ENCODE measurements at places on chromosomes 13 and 19.

- peaks cover 12% of the 10 kb centered on the region for H3K36me3 ChIP-seq
- peaks cover 12% of the 10 kb centered on the region for H3K27me3 ChIP-seq
- H3K4me1 ChIP-seq: peaks cover 15% of the 10 kb centered on the region
- no peak overlapping the region for H3K27ac ChIP-seq
Observed at GRCh38 chr19:55092423-55093318, 17.0 kb downstream of the EPS8L1 start.

- H3K27me3 ChIP-seq: no peaks in the 10 kb centered on the region
- H3K27ac ChIP-seq: peak overlapping the region; percentile 98
- no peak overlapping the region for H3K4me3 ChIP-seq
- H3K4me1 ChIP-seq: peaks cover 54% of the 10 kb centered on the region
- no peak for DNase-seq
Observed at GRCh38 chr19:18020212-18021085, 12.5 kb downstream of the ARRDC2 start.

DNA sequence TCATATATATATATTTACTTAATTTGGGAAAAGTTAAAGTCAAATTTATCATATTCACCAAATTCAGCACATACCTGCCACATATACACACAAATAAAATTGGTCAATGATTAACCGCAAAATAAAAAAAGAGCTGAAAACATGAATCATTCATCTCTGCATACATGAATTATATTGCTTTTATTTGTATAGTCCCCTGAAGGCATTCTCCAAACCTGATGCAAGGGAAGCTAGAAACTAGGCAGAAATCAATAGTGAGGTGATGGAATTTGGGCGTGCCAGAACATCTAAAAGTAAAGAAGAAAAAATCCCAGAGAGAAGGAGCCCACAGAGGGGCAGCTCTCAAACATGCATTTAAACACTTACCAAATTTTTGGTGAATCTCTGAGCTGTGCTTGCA is 60.1 kb downstream of the UFM1 start:
- H3K36me3 ChIP-seq: no peaks in the 10 kb centered on the region
- peaks cover 15% of the 10 kb centered on the region for H3K27me3 ChIP-seq
- H3K4me1 ChIP-seq: no peaks in the 10 kb centered on the region
- no peak overlapping the region for H3K4me3 ChIP-seq
- H3K27ac ChIP-seq: no peak overlapping the region

DNA sequence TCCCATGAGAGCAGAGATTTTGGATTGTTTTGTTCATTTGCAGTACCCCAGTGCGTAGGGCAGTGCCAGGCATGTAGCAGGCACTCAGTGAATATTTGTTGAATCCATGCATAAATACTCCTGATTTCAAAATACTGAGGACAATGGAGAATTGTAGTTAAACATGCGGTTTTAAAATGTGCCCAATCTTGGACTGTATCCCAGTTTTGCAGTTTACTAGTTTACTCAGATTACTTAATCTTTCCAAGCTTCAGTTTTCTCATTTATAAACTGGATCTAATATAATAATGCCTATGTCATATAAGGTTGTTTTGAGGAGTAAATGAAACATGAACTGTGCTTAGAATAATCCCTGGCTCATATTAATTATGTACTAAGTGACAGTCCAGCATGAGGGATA is 39.0 kb downstream of the RCBTB2 start:
- H3K36me3 ChIP-seq: peaks cover 23% of the 10 kb centered on the region
- H3K27ac ChIP-seq: no peak overlapping the region

DNA sequence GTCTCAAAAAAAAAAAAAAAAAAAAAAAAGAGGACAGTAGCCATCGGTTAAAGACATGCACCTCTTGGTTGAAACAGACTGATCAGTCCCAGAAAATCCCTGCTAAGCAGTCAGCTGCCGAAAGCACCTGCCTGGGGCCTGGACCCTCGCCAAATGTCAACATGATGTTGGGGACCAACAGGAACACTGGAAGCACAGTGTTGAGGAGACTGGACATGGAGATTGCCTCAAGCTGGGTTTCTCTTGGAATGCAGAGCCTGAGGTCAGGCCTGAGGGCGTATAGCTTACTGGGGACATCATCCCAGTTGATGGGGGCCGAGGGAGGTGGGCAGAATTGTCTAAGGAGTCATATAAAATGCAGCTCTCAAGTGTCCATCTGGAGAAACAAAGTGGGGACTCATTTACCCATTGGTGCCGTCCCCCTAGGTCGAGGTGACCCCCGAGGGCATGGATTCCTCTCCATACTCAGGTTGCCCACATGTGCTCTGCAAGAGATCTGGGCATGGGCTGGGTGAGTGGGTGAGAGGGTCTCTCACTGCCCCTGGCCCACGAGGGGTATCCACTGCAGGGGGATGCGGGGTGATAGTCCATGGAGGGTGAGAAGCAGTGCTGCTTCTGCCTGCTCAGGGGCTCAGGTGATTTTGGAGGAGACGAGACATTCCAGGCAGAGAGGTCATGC is 164.5 kb downstream of the URI1 start:
- no peaks in the 10 kb centered on the region for H3K36me3 ChIP-seq
- H3K4me3 ChIP-seq: no peak overlapping the region
- no peak overlapping the region for H3K27ac ChIP-seq

- H3K27ac ChIP-seq: peak overlapping the region; percentile 6
- H3K4me3 ChIP-seq: no peak overlapping the region
- DNase-seq: no peak
- peaks cover 32% of the 10 kb centered on the region for H3K4me1 ChIP-seq
- peaks cover 8% of the 10 kb centered on the region for H3K27me3 ChIP-seq
- no peaks in the 10 kb centered on the region for H3K36me3 ChIP-seq
Observed at GRCh38 chr19:7654401-7654800, 14.4 kb upstream of the RETN start.

DNA sequence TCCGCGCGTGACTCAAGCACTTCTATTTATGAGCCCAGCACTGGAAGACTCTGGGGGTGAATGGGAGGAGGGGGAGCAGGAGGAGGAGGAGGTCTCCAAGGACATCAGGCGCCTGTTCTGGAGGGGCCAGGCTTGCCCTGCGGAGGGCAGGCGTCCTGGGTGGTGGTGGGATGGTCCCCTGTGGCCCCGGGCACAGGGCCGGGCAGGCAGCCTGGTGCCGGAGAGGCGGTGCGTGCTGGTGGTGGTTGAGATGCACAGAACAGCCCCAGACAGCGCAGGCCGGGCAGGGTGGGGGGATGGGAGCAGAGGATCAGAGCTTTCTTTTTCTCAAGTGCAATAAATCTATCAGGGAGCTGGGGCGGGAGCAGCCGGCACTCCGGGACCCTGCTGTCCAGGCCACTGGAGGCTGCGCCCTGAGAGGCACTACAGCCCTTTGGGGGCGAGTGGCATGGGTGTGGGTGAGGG is 14.0 kb downstream of the NKPD1 start:
- H3K4me3 ChIP-seq: no peak overlapping the region
- peaks cover 12% of the 10 kb centered on the region for H3K36me3 ChIP-seq
- DNase-seq: no peak
- H3K27me3 ChIP-seq: peaks cover 5% of the 10 kb centered on the region

DNA sequence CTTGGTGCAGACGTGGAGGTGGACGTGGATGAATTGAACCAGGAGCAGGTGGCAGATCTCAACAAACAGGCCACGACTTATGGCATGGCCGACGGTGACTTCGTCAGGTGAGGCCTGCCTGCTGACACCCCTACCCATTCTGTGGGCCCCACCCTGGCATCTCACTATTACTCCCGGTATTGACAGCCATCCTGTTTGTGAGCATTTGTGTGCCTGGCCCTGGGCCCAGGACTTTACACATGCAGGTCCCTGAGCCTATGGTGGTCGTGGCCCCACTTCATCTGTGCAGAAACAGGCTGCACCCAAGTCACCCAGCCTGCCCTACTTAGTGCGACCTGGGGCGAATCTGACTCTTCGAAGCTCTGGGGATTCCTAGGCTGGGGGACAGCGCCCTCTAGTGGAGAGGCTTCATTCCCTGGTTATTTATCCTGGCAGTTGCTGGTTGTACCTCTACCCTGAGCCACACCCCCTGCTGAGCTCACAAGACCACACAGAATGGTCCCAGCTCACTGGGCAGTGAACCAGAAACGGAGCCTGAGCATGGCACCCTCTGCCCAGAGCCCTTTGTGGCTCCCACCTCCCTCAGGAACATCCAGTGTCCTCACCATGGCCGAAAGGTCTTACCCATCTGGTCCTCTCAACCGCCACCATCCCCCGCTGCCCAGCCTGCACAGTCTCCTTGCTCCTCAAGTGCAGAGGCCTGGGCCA is 16.9 kb downstream of the ZNF296 start:
- DNase-seq: peak; percentile 81
- peaks cover 2% of the 10 kb centered on the region for H3K4me1 ChIP-seq
- H3K27me3 ChIP-seq: no peaks in the 10 kb centered on the region
- no peak overlapping the region for H3K4me3 ChIP-seq
- H3K36me3 ChIP-seq: peaks cover 26% of the 10 kb centered on the region

DNA sequence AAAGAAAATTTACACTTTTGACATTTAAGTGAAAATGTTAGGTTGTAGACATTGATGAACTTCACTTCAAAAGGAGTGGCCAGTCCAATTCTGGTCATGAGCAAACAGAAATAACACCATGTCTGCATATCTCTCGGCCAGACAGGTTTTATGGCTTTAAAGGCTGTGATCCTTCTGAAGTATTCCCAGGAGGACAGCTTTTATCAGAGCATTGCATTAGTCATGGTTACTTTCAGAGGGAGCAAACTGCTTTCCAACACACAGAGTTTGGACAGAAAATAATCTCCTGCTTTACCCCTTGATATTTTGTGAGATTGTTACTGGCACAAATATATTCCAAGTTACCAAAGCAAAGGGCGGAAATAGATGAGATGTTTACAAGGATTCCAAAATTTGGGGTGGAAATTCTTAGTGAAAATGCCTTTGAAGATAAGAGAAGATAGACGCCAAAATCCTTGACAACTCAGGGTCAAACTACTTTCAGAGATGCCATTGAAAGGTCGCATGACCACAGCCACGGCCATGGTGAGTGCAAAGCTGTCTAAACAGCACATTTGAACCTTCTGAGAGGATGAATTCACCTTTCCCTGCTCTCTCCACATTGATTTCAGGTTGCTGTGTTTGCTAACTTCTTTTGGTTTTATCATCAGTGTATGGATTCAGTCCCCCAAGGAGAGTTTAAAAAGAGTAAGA is 584.5 kb upstream of the SGCG start:
- no peaks in the 10 kb centered on the region for H3K36me3 ChIP-seq
- no peaks in the 10 kb centered on the region for H3K4me1 ChIP-seq
- H3K4me3 ChIP-seq: no peak overlapping the region
- no peak overlapping the region for H3K27ac ChIP-seq
- no peak for DNase-seq

- DNase-seq: no peak
- H3K27me3 ChIP-seq: peaks cover 14% of the 10 kb centered on the region
- no peak overlapping the region for H3K27ac ChIP-seq
- H3K4me1 ChIP-seq: no peaks in the 10 kb centered on the region
- no peaks in the 10 kb centered on the region for H3K36me3 ChIP-seq
Observed at GRCh38 chr19:38473201-38473600, 39.7 kb downstream of the RYR1 start.

DNA sequence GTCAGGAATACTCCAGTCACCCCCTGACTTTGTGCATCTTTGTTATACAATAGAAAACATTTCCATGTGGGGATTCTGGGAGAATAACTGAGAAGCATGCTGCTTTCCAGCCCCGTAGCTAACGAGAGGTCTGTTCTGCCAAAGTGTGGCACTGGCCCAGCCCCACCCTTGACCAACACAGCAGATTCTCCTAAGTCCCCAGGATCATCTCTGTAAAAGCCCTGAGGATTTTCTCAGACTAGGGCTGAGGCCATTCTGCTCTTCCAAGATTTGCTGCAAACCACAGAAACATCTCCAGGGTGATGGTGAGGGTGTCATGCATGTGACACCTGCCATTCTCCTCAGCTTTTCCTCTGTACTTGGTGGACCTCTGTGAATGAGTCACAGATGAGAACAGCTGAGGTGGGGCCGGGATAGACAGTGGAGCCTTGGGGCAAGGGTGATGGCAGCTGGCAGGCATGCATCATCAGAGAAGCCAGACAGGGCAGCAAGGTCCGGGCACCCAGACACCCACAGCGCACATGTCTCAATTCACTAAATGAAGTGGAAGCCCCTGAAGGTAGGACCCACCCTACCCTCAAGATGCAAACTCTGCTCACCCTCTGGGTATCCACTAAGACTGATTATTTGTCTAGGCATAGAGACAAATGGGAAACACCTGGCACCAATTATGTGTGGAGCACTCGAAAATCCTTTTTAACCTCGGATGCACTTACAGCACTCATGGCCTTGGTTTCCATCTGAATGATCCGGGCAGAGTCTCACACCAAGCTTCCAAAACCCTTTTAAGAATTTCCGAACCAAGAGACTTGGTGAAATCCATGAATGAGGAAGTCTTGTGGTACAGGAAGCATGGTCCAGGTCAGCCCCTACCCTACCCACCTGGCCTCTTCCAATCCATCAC is 20.1 kb upstream of the DOCK9 start:
- peaks cover 5% of the 10 kb centered on the region for H3K36me3 ChIP-seq
- no peak for DNase-seq
- H3K27ac ChIP-seq: peak overlapping the region; percentile 59
- peaks cover 65% of the 10 kb centered on the region for H3K4me1 ChIP-seq

GRCh38 chr19:15129856-15130585 is 22.8 kb downstream of the SYDE1 start:
- H3K27me3 ChIP-seq: no peaks in the 10 kb centered on the region
- no peak for DNase-seq
- H3K4me1 ChIP-seq: peaks cover 15% of the 10 kb centered on the region
- H3K27ac ChIP-seq: peak overlapping the region; percentile 51

Data from activated naive CD8-positive, alpha-beta T cell treated with anti-CD3 and anti-CD28 coated beads, Interleukin-2, amount 10 ng/mL, durations not matched to agents 7 days and 5 days (primary cell).